T-helper 2 cell (primary cell): ENCODE measurements at places on chromosomes 1 and 21.

- DNase-seq, result no peak
Measured at GRCh38 chr1:20602851-20603450, 14.1 kb downstream of the CDA start.

DNA sequence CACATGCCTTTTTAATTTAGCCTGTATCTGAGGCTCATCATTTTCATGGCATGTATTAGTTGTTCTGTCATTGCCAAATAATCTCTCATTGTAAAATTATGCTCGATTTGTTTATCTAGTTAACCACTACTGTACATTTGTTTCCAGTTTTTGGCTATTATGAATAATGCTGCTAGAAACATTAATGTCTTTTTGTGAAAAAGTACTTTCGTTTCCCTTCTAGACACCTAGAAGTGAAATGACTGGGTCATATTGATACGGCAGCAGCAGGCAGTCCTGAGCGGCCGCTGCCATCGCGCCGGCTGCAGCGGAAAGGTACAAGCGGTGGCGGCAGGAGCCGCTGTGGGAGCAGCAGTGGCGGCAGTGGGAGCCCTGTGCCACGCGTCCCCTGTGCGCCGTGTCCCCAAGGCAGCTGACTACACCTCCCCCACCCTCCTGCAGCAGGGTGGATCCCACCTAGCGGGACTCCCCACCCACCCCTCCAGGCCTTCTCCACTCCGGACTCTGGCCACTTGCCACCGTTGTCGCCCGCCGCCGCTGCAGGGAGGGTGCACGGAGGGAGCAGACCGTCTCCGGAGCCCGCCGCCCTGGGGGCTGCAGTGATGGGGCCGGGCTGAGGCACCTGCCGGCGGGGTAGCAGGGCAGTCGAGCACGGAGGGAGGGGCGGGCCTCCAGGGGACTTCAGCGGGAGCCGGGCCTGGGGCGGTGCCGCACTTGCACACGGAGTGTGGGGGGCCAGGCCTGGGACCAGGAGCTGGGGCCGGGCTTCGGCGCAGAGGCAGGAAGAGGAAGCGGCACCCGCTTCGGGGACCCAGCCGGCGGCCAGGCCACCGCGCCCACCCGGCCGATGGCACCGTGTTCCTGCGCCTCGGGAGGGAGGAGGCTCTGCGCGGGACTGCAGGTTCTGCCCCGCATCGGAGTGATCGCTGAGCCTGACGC, 66.8 kb upstream of the RGS7 start:
- DNase-seq, result no peak

- DNase-seq, result no peak
Measured at GRCh38 chr21:46156678-46157077, 1.3 kb upstream of the FTCD start.

DNA sequence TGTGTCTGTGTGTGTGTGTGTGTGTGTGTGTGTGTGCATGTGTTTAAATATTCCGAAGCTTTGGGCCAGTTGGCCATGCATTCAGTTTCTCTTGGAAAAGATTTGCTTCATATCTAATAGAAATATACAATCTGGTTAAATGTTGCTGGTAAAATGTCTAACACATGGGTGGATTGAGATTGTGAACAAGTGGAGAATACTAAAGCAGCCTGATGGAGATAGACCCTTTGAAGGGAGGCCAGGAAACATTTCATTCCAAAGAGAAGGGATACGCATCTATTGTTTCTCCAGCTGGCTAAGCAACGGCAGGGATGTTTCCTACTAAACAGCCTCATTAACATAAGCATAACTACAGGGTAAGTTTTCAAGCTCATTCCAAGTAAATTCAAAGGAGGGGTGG, 257.5 kb upstream of the PTBP2 start:
- DNase-seq, result no peak

DNA sequence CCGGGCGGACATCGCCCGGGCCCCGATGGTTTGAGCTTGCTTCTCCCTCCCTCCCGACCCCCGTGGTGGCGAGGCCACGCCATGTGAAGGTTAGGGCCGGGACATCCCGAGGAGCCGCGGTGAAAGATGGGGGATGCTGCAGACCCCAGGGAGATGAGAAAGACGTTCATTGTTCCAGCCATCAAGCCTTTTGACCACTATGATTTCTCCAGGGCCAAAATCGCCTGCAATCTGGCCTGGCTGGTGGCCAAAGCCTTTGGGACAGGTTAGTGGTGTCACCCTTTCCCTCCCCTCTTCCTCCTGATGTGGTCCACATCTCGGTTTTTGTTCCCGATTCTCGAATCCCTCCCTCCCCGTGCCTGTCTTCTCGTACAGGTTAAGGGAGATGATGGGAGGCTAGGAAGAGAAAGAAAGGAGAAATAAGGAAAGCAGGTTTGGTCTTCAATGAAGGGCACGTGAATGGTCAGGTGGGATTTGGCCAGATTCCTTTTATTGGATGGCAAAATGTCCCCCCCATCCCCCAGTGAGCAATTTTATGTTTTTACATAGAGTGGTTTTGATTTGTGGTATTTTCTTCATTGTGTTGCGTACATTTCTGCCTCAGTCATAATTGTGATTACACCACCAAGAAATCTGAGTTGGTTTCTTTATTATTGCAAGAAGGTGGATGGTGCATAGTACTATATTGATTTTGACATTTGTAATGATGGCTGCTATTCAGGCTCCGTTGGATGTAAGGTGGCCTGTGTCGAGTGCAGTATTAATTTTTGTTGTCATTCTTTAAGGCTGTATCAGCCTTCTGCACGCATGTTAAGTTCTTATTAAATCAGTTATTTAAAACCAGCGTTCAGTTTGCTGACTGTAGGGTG, 1.2 kb downstream of the CAMSAP2 start:
- no peak for DNase-seq

DNA sequence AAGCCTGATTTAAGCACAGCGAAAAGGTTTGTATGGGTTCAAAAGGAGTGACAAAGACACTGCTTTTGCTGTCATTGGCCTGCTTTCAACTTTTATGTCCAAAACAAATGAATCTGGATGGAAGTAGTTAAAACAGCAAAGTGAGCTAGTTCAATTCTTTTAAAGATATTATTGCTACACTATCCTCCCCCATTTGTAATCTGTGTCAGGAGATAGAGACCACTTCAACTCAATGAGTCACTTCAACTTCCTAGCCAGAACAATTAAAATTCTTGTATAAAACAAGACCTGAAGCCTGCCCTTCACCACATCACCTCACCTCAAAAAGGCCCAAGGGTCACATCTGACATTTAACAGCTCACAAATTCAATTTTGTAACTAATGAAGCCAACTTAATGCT, 364.1 kb upstream of the LYPLAL1 start:
- DNase-seq, result no peak

DNA sequence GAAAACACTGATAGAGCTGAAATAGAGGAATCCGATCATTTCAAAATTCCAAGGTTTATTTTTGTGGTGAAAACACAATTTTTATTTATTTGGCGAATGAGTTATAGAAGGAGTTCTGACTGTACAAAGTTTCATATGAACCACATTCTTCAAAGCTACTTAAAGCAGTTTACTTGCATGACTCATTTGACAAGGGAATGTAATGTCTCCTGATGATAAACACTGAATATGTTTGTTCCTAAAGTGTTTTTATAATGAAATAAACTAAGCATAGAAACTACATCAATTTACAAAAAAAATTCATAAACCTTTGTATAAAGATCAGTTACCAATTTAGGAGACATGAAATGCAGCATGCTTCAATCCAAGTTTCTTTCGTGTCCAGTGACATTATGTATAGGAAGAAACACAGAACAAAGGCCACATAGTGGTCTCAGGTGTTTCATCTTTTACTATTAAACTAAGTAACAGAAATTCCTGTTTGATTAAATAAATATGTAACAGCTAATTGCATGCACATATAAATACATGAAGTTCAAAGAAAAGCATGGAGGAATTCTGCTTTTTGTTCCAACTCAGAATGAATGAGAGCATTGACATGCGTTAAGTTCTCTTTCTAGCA, 2.5 kb downstream of the PRKACB start:
- DNase-seq, result no peak
